K562 (cell line): ENCODE measurements at places on chromosomes 7 and 10. TPM values are rescaled to one million over a fixed set of nuclear protein-coding genes. Genes with fewer than 3 reads are reported as not detected.

The GIMAP5 gene
- total RNA-seq: 0.35 and 0.51 TPM in 2 replicates

The PRKAR1B gene
- 30.5 and 32.0 TPM in 2 replicates for total RNA-seq

The KLF14 gene
- not detected in 2 replicates for total RNA-seq

DNA sequence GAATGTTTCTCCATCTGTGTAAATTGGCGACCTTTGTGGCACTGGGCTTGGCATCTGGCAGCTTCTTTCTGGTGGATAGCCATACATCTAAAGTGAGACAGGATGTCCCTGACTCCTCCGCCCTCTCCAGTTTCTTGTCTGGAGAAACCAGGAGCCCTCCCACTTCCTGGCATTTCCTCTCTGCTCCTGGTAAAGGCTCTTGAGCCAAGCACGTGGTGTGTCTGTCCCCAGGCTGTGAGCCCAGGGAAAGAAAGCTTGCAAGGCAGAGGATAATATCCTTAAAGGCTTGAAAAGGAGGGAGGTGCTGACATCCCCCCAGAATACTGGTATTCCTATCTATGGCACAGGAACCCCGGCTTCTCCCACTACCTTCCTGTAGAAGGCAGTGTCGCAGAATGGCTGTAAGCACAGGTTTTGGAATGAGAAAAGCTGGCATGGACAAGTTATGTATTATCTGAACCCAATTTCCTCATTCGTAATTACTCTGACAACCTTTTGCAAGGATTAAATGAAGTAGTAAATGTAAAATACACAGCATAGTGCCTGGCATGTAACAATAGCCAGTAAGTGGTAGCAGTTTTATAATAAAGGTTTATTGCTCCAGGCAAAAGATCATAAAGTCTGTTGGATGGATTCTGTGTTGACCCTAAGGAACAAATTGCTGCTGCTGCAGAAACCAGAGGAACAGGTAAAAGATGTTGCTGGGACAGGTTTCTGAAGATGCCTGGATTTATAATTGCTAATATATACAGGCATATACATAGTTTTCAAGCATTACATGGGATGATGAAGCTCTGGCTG, 11.8 kb upstream of the ACSL5 start:
- H3K27ac ChIP-seq: no peak overlapping the region
- H3K4me3 ChIP-seq: no peak overlapping the region
- DNase-seq: no peak
- peaks cover 11% of the 10 kb centered on the region for H3K27me3 ChIP-seq

The ZNF853 gene
- total RNA-seq: not detected in 2 replicates

DNA sequence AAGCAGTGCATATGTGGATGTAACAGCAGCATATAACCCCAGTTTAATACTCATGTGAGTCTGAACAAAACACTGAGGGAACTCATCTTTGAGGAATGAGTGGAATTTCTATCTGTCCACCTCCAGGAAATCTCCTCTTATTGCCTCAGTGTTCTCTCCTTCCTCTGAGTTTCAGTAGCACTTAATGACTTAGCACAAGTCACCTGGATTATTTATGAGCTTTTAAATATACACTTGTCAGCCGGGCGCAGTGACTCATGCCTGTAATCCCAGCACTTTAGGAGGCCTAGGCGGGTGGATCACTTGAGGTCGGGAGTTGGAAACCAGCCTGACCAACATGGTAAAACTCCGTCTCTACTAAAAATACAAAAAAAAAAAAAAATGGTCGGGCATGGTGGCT, 4.3 kb downstream of the LRRC20 start:
- no peaks in the 10 kb centered on the region for H3K36me3 ChIP-seq
- no peak overlapping the region for H3K27ac ChIP-seq
- no peak for DNase-seq
- peaks cover 25% of the 10 kb centered on the region for H3K4me1 ChIP-seq
- H3K4me3 ChIP-seq: no peak overlapping the region
